Central memory CD4-positive, alpha-beta T cell (primary cell): ENCODE measurements at places on chromosomes 7 and 10.
A peak's percentile ranks its signal among the peaks of the same experiment; 100 is the strongest.

GRCh38 chr10:65534771-65535170, 1391.1 kb upstream of the LRRTM3 start:
- no peak for DNase-seq

DNA sequence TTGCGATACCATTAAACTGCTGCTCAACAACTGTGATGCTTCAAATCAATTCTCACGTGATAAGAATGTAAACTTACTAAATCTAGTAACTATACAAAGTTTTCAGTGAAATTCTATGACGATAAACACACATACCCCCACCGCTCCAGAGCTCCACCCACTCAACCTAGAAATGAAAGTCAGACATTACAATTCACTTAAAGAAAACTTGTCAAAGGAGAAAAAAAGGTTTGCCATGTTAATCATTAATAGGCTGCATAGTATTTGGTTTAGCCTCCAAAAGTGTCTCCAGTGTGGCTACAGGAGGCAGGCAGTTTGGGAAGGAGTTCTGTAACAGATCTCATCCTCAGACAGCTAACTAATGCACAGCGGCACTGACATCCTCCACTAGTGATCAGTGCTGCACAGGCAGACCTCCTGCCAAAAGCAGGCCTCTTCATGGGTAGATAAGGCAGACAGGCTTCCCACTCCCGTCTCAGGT, 3.1 kb downstream of the HERPUD2 start:
- peak; percentile 58 for DNase-seq

- no peak for DNase-seq
Observed at GRCh38 chr10:23351926-23352519, 7.4 kb upstream of the C10orf67 start.

GRCh38 chr7:139249179-139249810, 18.3 kb downstream of the UBN2 start:
- DNase-seq, result no peak

GRCh38 chr10:56522166-56522565, 161.1 kb upstream of the ZWINT start:
- DNase-seq, result no peak

- DNase-seq, result no peak
Observed at GRCh38 chr7:35015346-35015859, 21.9 kb downstream of the DPY19L1 start.

DNA sequence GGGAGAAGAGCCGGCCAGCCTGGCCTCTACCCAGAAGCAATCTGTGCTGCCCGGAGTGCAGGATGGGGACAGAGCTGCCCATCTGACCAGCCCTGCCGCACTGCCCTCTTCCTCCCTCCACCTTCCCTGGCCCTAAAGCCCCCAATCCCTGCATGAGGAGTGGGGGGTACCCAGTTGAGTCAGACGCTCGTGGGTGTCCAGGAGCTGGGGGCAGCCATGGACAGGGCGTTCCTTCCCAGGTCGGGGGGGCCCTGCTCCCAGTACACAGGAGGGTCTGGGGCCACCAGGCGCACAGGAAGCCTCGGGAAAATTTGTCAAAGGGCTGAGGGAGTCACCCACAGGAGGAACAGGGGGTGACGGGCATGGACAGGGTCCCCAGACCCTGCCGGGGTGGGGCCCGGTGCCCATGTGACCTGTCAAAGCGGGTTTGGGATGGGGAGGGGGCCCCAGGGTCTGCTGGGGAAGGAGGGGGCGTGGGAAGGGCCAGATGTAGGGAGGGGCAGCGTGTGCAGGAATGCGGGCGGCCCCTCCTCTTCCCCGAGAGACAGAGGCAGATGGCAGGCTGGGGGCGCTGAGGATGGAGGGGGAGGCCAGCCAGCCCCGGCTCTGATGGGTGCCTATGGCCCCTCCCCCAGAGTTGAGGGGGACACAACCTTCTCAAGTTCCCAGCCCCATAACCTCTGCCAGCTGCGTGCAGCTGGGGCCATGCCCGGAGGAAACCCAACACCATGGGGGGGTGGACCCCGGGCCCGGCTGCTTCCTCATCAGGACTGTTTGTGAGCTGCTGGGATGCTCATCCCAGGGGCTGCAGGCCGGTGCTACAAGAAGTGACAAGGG, 21.5 kb upstream of the GRIFIN start:
- no peak for DNase-seq

- DNase-seq, result no peak
Observed at GRCh38 chr10:63030536-63030935, 102.6 kb upstream of the NRBF2 start.

DNA sequence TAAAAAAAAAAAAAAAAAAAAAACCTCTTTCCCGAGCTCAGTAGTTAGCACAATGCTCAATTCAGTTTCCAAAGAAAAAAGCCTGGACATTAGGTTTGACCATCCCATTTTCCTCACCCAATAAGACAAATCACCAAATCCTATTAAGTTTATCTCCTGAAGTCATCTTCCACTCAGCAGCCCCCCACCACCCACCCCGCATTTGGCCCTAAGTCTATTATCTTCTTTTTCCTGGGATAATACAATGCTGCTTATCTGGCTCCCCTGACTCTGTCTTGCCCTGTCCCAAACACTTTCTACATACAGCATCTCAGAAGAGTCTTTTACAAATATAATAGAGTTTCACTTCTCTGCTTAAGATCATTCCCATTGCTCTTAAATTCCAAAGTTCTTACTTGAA, 17.8 kb upstream of the LMOD2 start:
- DNase-seq, result no peak

GRCh38 chr10:76015245-76015644, 583.8 kb downstream of the LRMDA start:
- DNase-seq, result no peak

GRCh38 chr7:113141803-113142202, 23.4 kb upstream of the SMIM30 start:
- no peak for DNase-seq

DNA sequence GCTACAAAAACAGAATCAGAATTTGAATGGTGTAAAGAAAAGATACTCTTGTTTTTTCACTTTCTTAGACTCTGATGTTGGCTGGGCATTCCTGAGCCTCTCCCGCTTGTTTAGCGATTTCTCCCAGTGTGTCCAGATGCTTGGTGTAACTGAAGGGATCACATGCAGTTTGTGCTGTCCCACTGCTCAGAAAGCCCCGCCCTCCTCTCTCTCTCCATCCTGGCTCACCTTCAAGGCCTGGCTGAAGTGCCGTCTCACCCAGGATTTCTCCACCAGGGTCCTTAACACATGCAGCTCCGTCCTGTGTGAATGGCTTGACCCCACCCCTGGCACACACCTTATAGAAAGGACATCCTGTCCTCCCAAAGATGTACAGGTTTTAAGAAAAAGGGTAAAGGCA, 437.1 kb downstream of the LRMDA start:
- no peak for DNase-seq

- DNase-seq, result no peak
Observed at GRCh38 chr7:128903621-128904361, 6.7 kb downstream of the KCP start.

GRCh38 chr7:44333911-44334733, 8.7 kb upstream of the CAMK2B start:
- no peak for DNase-seq

DNA sequence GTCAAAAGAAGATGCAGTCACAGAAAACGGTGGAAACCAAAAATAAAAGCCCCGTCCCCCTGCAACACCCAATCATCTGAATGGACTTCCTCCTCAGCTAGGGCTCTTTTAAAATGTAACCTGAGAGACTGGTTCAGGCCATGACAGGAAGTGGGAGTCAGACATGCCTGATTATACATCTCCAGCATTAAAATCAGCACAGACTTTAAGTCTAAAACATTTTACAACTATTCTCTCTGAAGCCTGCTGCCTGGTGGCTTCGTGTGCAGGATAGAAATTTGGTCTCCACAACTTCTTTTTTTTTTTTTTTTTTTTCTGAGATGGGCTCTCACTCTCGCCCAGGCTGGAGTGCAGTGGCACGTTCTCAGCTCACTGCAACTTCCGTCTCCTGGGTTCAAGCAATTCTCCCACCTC, 30.3 kb downstream of the HACD1 start:
- DNase-seq, result no peak

DNA sequence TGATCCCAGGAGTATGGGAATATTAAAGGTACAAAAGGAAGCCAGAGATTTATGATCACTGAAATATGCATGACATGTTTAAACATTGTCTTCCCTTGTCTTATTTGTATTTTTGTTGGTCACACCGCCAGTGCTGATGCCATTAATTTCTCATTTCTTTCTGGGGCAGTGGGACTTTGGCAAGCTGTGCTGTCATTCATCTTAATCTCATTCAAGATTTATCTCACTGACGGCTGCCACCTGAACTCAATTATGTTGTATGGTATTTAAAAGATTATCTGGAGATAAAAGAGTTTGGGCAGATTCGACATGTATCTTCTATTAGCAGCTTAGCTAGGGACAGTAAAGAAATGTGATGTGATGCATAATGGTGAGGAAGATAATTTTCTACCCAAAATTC, 284.9 kb upstream of the PLXDC2 start:
- DNase-seq, result no peak

- DNase-seq, result no peak
Observed at GRCh38 chr7:78203042-78203720, 404.6 kb downstream of the PHTF2 start.

DNA sequence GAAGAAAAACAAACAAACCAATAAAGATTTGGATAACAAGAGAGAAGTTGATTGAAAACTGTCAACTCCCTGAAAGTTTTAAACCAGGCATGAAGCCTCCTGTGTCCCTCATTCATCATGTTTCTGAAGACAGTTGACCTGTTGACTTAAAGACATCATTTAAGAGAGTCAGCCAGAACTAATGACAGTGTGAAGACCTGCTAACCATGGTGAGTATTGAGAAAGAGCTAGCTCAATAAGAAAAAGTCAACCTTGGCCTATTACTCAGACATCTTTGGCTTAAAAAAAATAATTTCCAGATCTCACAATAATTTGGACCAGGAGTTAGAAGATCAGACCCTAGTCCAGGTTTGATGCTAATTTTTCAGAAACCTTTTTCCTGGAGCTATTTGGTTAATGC, 45.3 kb upstream of the ANKRD1 start:
- no peak for DNase-seq

DNA sequence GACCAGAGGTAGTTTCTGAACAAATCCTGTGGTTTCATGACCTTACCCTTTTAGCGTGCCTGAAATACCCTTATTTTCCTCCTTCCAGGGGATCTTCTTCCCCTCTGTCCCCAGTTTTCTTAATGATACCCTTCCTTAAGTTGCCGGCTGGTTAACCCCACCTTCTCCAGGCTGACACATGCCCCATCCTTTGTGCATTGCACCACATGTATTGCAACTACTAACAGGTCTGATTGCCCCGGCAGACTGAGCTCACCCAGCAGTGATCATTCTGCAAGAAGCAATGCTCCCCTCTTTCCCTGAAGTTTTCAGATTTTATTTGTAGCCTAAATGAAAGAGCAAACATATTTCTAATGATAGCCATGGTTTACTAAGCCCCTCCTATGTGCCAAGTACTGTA, 108.2 kb downstream of the HIP1 start:
- DNase-seq, result no peak

DNA sequence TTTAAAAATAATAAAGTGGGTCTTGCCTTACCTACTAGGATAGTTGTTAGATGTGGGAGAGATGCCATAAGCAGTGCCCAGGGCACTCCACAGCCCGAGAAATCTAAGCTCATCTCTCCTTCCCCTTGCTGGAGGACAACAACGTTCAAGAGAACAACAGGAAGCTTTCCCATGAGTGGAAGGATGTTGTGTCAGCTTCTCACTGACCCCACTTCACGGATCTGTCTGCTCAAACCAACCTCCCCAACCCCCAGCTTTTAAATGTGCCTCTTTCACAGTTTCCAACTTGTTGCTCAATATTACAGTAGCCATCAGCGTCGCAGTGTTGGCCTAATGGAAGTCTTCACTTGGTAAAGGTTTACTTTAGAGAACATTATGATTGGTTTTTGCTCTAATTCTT, 72.1 kb downstream of the PTPRE start:
- no peak for DNase-seq

- DNase-seq, result no peak
Observed at GRCh38 chr7:100547872-100548271, 8.9 kb downstream of the AGFG2 start.

DNA sequence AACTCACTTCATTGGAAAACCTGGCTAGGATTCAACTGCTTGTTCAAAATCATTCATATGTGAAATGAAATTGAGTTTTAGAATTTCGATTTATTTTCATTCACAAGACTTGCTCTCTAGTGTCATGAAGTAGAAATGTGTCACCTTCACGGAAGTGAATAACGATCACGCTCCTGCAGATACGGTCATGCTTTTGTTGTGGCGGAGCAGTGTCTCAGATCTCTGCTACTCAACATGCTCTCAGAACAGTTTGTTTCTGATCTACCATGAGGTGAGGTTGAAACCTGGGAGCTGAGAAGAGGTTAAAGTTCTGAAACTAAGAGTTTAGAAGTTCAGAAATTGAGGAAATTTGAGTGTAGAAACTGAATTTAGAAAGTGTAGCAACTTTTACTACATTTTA, 13.8 kb upstream of the PITRM1 start:
- DNase-seq, result peak; percentile 40

GRCh38 chr10:50381642-50382041, 130.3 kb upstream of the ASAH2 start:
- no peak for DNase-seq

- no peak for DNase-seq
Observed at GRCh38 chr10:62981096-62981495, 152.0 kb upstream of the NRBF2 start.

- peak; percentile 47 for DNase-seq
Observed at GRCh38 chr10:62048919-62049623, 147.6 kb downstream of the ARID5B start.

GRCh38 chr10:71821909-71822763, 28.9 kb downstream of the PSAP start:
- no peak for DNase-seq

GRCh38 chr7:154584352-154585252, 418.3 kb downstream of the PAXIP1 start:
- no peak for DNase-seq

GRCh38 chr7:27157702-27158431, 1.4 kb upstream of the HOXA7 start:
- DNase-seq, result no peak
